ENCODE measurements at places on chromosomes 1 and 21. TPM values are rescaled to one million over a fixed set of nuclear protein-coding genes. Genes with fewer than 3 reads are reported as not detected.

Gene NECTIN4
- total RNA-seq: 0.39 TPM

DNA sequence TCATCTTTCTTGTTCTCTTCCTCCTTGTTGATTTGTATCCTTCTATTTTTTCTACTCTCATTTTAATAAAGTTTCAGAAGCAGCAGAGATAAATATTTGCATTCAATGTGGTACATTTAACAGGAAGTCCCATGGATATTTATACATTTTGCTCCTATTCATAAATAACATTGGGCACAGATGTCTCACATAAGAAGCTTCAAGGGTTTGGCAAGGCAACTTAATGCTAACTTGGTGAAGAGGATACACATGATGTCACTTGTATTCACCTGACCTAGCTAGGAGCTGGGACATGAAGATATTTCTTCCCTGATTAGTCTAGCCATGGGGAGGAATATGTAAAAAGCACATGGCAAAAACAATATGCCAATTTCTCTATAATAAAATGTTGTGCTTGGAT, 65.1 kb upstream of the DUSP10 start:
- no peaks in the 10 kb centered on the region for H3K36me3 ChIP-seq
- DNase-seq: no peak
- no peaks in the 10 kb centered on the region for H3K27me3 ChIP-seq
- H3K27ac ChIP-seq: no peak overlapping the region

DNA sequence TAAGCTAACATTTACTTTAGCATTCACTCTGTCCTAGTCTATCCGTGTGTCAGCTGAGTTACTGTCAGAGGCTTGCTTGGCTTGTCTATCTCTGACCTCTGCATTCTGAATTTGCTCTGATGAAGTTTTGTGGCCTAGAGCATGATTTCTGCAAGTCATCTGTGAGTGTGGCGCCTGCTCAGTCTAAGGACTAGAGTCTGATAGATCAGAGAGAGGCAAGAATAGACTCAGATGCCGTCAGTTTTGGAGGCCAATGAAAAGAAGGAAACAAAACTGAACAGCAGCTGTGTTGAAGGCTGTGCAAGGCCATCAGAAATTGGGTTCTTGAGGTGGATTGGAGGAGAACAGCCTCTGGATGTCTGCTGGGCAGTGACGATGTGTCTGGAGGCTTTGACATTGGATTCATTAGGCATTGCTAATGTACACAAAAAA, 573.1 kb downstream of the USP25 start:
- H3K27me3 ChIP-seq: no peaks in the 10 kb centered on the region
- no peak overlapping the region for H3K4me3 ChIP-seq
- H3K27ac ChIP-seq: no peak overlapping the region
- no peak for DNase-seq
- H3K4me1 ChIP-seq: no peaks in the 10 kb centered on the region

- peaks cover 4% of the 10 kb centered on the region for H3K36me3 ChIP-seq
- no peak for DNase-seq
- peaks cover 9% of the 10 kb centered on the region for H3K27me3 ChIP-seq
- H3K4me1 ChIP-seq: peaks cover 16% of the 10 kb centered on the region
Observed at GRCh38 chr21:46207920-46208591, 20.5 kb downstream of the LSS start.

DNA sequence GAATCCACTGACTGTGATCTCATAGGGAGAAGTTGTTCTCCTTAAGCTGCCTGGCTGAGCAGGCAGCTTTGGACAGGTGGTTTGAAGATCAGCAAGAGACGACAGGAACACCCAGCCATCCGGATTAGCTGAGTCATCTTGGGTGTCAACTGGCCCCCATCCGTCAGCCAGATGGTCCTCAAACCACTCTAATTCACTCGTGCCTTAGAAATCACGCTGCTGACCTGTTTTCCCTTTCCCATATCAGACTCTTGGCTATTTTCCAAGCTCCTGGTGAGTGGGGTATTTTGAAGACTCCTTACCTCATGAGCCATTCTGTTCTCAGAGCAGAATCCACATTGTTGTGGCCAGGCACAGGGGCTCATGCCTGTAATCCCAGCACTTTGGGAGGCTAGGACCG, 149.1 kb upstream of the L1TD1 start:
- no peaks in the 10 kb centered on the region for H3K27me3 ChIP-seq
- H3K27ac ChIP-seq: no peak overlapping the region
- H3K36me3 ChIP-seq: no peaks in the 10 kb centered on the region
- no peak overlapping the region for H3K4me3 ChIP-seq
- H3K4me1 ChIP-seq: no peaks in the 10 kb centered on the region

- H3K4me1 ChIP-seq: peaks cover 5% of the 10 kb centered on the region
- H3K27me3 ChIP-seq: peaks cover 1% of the 10 kb centered on the region
- DNase-seq: no peak
- no peak overlapping the region for H3K27ac ChIP-seq
- H3K36me3 ChIP-seq: no peaks in the 10 kb centered on the region
- H3K4me3 ChIP-seq: no peak overlapping the region
Observed at GRCh38 chr1:32263744-32264143, 12.7 kb downstream of the LCK start.

All from glutamatergic neuron (in vitro differentiated cells).